ENCODE measurements at places on chromosomes 1 and 21. TPM values are rescaled to one million over a fixed set of nuclear protein-coding genes. Genes with fewer than 3 reads are reported as not detected.

The DISC1 gene
- total RNA-seq = 3.6 TPM

The TMEM79 gene
- total RNA-seq = 2.1 TPM

The LRRC38 gene
- not detected for total RNA-seq

The ZNF648 gene
- not detected for total RNA-seq

The DMBX1 gene
- not detected for total RNA-seq

The SLAMF9 gene
- total RNA-seq = not detected

The CYP4A22 gene
- 0.15 TPM for total RNA-seq

The IGSF21 gene
- not detected for total RNA-seq

The LCE2C gene
- not detected for total RNA-seq

The GJA4 gene
- 1.4 TPM for total RNA-seq

The ATG4C gene
- 11.5 TPM for total RNA-seq

The TNNT2 gene
- total RNA-seq = 0.78 TPM

The SGIP1 gene
- total RNA-seq = 0.05 TPM

Data from cardiac ventricle fibroblast (primary cell).